ENCODE measurements at places on chromosomes 12 and 14. TPM values are rescaled to one million over a fixed set of nuclear protein-coding genes. Genes with fewer than 3 reads are reported as not detected.

BAG5 gene
- total RNA-seq, result 25.2 TPM

MYRFL gene
- total RNA-seq, result not detected

GRCh38 chr12:9971181-9971580 lies at the start of gene CLEC12A:
CLEC12A (plus strand) TSS chr12:9971409; CDS start chr12:9971597, 188 bp downstream.
- no peaks in the 10 kb centered on the region for H3K36me3 ChIP-seq
- no peak within 1 kb of the TSS for H3K27ac ChIP-seq
- no peaks in the 10 kb centered on the region for H3K27me3 ChIP-seq
- H3K4me3 ChIP-seq, result no peak within 1 kb of the TSS
- H3K4me1 ChIP-seq, result no peaks in the 10 kb centered on the region

DNA sequence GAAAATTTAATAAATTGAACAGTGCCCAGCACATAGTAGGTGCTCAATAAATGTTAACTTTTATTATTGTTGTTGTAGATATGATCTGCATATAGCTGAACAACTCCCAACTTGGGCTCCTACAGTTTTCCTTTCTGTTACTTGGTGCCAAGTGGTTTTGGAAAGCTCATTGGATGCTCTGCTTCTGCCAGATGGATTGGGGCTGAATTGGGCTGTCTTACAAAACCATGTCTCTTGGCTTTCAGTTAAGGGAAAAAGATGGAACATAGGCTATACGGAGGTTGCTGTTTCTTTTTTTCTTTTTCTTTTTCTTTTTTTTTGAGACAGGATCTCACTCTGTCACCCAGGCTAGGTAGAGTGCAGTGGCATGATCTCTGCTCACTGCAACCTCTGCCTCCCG lies 140.7 kb upstream of the PWP1 start:
- DNase-seq, result no peak
- H3K27ac ChIP-seq, result no peak overlapping the region
- H3K4me1 ChIP-seq, result no peaks in the 10 kb centered on the region
- H3K4me3 ChIP-seq, result no peak overlapping the region
- H3K36me3 ChIP-seq, result no peaks in the 10 kb centered on the region

DNA sequence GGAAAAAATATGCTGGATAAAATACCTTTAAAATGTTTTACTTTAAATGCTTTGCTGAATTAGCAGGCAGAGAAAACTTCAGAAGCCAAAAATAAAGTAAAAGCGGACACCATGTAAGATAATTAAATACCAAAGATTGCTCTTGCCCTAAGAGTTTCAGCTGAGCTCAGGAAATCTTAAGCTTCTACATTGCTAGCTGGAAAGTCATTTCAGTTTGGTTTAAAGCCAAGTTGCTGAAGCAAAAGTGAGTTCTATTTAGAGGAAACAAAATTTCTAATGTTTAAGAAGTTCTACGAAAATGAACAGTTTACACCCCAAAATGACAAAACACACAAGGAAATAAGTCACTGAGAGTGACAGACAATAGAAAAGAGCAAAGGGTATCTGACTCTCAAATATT lies 310.0 kb downstream of the ADAMTS20 start:
- H3K27me3 ChIP-seq, result no peaks in the 10 kb centered on the region
- H3K4me3 ChIP-seq, result no peak overlapping the region
- H3K4me1 ChIP-seq, result no peaks in the 10 kb centered on the region
- no peak overlapping the region for H3K27ac ChIP-seq
